Activated CD4-positive, alpha-beta T cell treated with anti-CD3 and anti-CD28 coated beads for 24 hours (primary cell): ENCODE measurements at places on chromosomes 2 and 18.

DNA sequence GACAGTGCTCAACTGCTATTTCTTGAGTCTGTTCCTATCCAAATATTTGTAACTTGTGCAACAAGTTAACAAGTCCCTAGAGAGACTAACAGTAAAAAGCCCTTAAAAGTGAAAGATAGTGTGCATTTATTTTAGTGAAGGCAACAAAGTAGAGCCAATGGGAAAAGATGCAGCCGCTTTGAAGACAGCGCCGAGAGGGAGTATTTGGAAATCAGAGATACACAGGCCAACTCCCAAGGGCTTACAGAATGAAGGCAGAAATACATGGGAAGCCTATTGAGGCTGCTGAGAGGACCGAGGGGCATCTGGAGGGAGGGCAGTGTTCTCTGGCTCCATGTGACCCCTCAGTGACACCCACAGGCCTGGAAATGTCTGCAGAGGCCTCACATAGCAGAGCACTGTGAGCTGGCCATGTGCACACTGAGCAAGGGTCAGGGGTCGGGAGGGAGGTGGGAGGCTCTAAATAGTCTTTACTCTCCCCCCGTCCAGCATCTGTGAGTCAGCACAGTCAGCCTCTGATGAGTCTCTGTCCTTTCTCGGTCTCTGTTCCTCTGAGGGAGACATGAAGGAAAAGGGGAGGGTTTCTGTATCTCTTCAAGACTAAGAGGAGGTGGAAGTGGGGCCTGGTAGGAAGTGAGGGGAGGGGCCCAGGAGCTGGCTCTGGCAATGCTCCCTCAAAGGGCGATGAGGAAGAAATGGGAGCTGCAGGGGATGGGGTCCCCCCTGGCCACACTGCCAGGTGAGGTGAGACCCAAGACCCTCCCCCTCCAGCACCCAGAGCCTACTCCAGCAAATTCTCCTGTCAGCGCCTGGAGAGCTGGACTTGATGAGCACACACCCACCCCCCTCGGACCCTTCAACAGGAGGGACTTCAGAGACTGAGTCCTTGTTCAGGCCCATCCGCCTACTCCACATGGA is 133.6 kb downstream of the SP3 start:
- no peak for DNase-seq

DNA sequence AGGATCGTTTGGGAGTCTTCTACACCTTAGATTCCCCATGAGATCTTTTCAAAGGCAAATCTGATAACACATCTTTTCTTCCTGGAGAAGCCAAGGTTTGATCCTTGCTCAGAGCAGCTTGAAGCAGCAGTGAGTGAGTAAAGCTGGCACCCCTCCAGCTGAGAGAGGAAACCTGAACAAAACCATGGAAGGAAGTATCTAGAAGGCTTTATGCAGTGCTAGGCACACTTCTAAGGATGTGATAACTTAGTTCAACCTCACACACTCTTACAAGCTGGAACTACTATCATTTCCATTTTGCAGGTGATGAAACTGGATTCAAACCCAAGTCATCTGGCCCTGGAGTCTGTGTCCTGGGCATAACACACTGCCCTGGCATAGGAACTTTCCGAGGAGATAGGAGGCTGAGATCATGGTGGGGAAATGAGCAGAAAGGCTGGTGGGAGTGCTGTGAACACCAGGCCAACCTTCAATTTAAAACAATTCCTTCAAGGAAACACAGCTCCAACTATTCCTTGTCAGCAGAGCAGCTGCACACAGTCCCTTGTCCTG is 71.2 kb downstream of the CTAGE1 start:
- DNase-seq: no peak

DNA sequence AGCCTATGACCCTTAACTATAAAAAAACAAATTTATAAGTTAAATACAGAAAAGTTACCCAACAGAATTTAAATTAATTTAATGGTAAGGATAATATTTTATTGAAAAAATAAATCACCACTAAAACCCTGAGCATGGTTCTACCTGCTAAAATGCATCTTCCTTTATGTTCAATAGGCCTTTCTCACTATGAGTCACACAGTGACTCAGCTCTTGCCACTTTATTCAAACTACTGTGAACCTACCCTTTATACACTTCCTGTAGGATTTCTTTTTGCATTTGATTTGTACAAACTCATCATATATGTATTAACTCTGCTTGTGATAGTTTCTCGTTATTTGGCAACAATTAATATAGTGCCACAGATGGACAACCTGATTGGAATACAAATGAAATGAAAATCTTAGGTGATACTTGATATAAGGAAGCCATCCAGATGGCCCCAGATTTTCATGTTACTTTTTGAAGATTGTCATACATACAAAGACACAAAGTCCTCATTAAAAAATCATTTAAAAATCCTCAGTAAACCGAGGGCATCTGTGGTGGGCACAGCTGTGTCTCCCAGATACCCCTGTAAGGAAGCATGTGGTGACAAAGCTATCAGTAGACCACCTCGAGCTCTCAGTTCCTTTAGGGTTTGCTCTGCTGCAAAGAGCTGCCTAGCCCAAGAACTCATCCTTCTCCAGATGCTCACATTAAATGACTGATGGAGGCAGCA is 55.2 kb upstream of the COBLL1 start:
- DNase-seq: no peak

- DNase-seq: no peak
Observed at GRCh38 chr18:3223356-3223755, 3.6 kb upstream of the MYOM1 start.

DNA sequence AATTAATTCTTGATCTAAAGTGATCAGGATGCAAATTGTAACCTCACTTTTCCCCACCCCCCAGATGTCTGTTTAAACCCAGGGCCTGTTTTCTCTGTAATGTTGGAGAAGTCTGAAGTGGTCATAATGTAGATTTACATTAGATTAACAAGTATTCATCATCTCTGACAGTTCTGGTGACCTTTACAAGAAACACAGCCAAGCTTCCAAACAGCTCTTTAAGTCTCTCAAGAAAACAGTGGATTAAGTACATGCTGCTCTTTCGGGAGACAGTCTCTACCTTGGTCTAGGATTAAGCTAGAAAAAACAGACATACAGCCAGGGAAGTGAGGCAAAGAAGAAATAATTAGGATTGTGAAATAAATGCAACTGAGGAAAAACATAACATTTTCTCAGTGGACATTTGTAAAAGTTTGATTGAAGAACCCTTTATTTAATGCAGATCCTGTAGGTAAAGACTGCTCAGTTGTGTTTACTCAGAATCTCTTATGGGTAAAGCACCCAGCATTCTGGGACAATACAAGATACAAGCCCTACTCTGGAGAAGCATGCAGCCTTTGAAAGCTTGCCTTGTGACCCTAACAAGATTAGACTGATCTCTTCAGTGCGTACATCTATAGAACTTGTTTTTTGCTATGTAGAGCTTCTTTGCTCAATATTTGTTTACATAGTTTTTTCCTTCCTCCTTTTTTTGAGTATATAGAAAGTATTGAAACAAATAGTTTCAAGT is 203.9 kb downstream of the PHLPP1 start:
- no peak for DNase-seq

GRCh38 chr2:109466674-109467575 is 146.8 kb downstream of the SEPTIN10 start:
- no peak for DNase-seq

DNA sequence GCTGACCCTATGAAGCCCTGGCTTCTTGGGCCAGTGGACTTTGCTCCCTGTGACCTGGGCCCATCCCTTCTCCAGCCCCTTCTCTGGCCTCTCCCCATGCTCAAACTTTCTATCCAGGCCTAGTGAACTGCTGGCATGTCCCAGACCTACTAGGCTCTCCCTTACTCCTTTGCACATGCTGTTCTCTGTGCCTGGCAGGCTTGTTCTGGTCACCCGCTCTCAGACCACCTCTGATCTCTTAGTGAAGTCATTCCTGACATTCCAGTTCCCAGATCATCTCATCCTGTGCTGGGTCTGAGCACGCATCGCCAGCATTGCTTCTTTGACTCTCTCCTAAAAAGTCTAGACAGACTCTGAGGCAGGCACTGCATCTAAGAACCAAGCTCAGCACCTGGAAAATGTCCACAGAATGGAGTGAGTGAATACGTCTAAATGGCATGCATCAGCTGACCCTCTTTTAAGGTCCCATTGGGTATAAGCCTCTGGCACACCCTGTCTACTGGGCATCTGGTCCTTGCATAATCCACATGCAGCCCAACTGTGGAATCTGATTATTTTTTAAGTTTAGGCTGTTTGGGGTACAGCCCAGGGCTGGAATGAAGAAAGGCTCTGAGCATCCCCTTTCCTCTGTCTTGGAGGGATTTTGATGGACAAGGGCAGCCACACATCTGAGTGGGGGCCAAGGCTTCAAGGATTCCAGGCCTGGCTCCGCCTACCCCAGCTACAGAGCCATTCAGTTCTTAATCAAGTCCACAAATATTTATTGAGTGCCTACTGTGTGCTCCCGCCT is 130.6 kb upstream of the HAAO start:
- no peak for DNase-seq

- DNase-seq: no peak
Observed at GRCh38 chr2:238106698-238107524, 6.8 kb downstream of the ESPNL start.
